Stimulated activated CD4-positive, alpha-beta T cell treated with anti-CD3 and anti-CD28 coated beads, Interleukin-15, amount 100 ng/mL, for 1 hour (primary cell): ENCODE measurements at places on chromosomes 4 and X.

DNA sequence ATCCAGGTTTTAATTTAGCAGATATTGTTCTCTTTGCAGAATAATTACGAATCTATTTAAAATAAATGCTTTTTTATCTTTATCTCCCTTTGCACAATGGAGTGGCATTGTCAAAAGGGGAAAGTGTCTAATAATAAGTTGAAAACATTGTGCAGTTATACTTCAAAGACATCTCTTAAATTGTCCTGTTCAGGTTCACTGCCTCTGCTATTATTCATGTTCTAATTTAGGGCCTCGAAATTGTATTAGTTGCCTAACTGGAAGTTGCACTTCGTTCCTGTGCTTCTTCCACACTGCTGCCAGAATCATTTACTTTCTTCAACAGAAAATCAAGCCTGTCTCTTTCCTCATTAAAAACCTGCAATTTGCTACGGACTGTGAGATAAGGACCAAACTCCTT lies 150.5 kb upstream of the SPRY1 start:
- DNase-seq, result no peak

DNA sequence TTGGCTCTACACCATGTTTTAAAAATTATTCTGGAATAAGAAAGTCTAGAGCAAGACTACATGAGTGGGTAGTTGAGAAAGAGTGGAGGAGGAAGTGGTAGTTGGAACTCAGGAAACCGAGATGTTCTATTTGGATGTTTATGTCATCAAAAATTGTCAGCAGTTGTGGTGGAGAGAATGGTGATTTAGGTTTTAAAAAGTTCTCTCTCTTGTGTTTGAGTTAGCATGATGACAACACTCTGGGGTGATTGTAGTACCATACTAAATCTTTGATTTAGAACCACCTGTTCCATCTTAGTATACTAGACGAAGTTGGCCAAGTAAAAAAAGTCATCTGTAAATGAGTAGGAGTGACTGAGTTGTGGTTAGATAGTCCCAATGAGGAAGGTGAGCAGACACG lies 40.7 kb downstream of the KLHL2 start:
- DNase-seq, result no peak

- DNase-seq, result no peak
These were observed 11.7 kb upstream of the GNRHR start for GRCh38 chr4:67765928-67766327.

DNA sequence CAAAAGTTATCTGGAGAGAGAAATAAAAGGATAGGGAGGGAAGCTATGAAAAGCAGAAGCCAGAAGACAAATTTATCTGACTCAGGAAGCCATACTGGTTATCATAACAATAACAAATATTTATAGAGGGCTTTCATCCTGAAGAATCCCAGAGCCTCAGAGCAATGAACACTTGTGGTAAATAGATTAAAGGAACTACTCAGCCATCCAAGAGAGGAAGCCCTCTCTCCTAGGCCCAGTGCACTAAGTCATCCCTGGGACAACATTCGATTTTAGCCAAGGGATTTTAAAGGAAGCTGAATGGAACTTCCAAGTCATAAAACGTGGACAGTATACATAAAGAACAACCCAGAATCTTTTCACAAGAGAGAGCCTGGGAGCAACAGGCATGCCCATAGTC lies 76.9 kb downstream of the COL4A6 start:
- DNase-seq, result no peak

DNA sequence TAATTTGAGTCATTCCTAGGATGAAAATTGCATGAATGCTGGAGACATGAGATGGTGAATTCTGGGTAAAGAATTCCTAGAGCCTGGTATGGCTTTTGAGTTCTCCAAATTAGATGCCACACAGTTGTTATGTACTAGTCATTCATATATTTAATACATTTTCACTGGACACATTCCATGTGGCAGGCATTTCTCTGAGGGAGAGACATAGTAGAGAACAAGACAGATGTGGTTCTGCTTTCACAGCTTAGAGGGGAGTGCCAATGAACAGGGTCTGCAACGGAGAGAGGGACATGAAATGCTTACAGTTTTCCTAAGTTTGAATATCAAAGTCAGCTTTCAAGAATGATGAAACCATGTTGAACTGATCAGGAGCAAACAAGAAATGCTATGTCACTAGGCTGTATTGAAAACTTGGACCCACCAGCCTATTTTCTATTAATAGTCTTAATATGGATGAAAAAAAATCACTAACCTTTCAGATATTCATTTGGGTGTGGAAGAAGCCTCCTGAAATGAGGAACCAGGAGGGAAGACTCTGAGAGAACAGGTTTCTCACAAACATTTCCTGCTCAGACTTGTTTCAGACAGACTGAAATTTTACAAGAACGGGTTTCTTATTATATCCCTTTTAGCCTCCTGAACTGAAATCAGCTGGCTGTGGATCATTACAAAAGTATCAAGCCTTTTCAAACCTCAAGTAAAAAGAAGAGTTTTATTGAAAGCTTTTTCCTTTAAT lies 276.0 kb upstream of the TET2 start:
- DNase-seq, result no peak

DNA sequence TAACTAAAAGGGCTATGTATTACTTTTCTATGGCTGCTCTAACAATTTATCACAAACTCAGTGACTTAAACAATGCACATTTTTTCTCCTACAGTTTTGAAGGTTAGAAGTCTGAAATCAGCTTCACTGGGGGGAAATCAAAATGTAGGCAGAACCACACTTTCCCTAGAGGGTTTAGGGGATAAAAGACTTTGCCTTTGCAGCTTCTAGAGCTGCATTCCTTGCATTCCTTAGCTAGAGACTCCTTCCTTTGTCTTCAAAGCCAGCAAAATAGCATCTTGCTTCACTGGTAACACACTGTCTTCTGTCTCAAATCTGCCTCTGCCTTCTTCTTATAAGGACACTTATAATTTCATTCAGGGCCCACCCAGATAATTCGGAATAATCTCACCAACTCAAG lies 152.4 kb upstream of the SPIN4 start:
- no peak for DNase-seq

- DNase-seq, result no peak
These were observed 54.4 kb downstream of the NBDY start for GRCh38 chrX:56783450-56783831.

GRCh38 chr4:186058253-186058979 lies 10.5 kb upstream of the TLR3 start:
- DNase-seq, result no peak

GRCh38 chr4:189850239-189850856 lies 90.3 kb upstream of the FRG1 start:
- no peak for DNase-seq
